NCI-H524 treated with DMSO at 0.1 percent for 48 hours (cell line): ENCODE measurements at places on chromosomes 4 and X.

GRCh38 chr4:187309456-187309855 lies 585.8 kb upstream of the FAT1 start:
- no peak for DNase-seq

GRCh38 chr4:10302096-10302495 lies 155.1 kb downstream of the ZNF518B start:
- DNase-seq = no peak

- no peak for DNase-seq
These were observed 154.6 kb upstream of the MAGEB2 start for GRCh38 chrX:30060718-30061117.

GRCh38 chr4:154583677-154584076 lies 6.9 kb downstream of the FGA start:
- DNase-seq = no peak

DNA sequence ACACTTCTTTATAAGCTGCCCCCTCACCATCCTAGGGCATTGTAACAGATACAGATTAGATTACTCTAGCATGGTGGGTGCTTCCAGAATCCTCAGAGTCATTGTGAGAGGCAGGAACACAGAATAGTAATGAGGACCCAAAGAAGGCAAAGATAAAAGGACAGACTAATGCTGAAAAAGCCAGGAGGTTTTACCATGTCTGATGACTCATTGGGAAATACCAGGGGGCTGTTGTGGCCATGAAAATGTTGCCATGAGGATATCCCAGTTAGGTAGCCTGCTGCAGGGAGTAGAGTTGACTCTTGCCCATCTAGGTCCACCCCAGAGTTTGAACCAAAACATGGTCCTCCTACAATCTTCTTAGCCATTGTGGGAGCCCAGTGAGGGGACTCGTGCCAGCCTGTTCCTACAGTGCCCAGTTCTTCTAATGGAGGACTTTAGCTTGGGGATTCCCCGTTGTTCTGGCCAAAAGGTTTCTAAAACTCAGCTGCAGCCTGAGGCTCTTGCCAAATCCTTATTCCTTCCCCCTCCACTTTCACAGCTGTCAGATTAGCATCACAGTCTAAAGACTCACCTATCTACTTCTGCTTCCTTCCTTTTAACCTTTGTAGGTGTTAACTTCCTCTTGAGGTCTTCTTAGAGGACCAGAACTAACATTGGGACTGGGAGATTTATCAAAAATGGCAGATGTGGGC lies 586.0 kb upstream of the AADAT start:
- no peak for DNase-seq

GRCh38 chr4:108010167-108010566 lies 20.5 kb downstream of the HADH start:
- DNase-seq = no peak

- DNase-seq = no peak
These were observed 105.5 kb downstream of the HDAC8 start for GRCh38 chrX:72467135-72467534.

DNA sequence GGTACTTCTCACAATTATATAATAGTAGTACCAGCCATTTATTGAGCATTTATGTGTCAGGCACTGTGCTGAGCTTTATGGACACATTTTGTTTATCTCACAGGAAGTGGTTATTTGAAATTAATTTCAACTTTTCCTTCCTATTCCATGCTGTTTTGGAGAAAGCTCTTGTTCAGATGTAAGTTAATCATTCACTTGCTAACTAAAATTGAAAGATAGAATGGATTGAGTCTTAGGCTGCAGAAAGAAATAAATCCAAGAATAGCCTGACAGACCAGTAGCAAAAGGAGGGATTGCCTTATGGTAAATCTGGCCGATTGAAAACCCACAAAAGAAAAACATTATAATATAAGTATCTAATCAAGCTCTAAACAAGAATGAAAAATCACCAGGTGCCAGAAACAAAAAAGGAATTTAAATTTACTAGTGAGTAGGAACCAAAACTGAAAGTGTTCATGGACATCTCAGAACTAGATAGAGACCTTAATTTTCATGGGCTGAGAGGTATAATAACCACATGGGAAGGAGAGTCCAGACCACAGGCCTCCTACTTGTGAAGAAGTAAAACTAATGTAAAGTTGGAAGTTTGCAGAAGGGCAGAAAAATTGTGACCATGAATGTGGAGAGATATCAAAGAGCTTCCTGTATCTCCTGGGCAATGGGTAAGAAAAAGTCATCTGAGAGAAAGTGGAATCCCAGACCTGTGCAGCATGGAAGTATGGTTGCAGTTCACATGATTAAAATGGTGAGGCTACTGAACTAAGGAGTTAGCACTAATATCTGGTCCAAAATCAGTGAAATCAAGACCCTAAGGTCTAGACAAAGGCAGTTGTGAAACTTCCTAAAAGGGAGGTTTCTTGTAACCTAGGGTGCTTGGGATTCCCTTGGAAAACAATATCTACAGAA lies 38.0 kb downstream of the RADX start:
- no peak for DNase-seq

DNA sequence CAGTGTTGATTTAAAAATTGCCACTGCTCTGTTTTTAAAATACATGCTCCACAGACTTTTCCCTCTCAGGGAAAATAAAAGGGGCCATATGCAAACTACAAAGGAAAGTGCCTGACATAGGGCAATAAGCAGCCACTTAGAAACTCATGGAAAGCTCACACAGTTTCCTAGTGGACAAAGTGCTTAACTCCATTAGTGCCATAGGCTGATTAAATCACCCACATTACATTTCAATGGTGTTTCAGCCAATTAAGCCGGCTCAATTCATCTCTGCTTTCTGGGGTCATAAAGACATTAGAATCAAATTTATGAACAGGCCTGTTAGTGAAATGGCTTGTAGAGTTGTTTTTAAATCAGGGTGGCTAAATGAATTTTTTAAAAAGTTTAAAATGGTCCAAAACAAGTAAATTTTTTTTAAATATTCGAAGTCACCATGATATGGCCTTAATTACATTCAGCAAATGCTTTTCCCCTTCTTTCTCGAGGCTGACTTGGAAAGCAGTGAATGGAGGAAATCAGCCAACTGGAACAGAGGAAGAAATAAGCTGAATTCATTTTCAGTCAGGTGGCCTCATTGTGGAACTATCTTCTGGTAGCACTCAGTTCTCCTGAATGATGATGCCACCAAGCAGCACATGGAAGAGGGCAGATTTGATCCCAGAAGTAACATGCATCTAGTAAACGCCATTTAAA lies 2305.1 kb upstream of the AGA start:
- no peak for DNase-seq

DNA sequence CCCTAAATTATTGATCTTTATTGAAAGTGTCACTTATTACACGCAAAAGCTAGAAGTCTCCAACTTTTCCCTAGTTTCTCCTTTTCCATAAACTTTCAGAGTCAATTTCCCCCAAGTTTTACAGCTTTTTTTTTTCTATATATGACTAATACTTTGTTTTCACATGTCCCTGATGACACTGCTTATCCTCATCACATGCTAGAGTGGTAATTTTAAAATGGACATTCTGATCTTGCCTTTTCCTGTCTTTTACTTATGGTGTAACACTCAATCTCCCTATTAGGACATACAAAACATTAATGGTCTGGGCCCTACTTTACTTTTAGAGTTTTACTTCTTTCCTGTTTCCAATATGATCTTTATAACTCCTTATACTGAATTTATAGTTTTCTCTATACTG lies 112.6 kb downstream of the ANK2 start:
- DNase-seq = no peak

DNA sequence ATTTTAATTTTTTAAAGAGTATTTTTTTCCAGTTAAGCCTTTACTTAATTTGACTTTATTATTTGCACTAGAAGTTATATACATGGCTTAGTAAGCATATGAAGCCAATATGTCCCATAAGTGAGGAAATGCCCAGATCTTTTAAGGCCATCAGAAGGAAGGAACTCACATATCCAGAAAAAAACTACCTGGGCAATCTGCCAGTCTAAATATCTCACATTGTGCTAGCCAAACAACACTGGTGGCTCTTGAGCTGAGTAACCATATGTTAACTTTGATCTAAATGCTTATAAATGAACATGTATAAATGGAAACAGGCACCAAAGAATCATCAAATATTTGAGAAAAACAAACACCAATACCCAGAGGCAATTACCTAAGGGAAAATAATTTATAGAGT lies 138.6 kb upstream of the APOOL start:
- DNase-seq = no peak

DNA sequence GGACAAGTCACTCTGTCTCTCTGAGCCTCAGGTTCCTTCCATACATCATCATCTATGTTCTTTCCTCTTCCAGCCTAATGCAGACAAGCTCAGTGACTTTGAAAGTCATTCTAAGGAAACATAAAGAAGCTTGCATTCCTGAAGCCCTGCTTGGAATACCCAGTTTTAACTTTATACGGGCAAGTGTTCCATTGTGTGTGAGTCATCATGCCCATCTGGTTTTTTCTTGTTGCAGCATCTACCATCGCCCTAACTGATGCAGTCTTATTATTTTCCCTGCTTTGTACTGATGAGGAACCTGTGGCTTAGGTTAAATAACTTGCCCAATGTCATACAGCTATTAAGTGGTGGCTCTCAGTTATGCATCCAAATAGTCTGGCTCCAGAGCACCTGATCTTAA lies 177.9 kb upstream of the RAI2 start:
- DNase-seq = no peak

DNA sequence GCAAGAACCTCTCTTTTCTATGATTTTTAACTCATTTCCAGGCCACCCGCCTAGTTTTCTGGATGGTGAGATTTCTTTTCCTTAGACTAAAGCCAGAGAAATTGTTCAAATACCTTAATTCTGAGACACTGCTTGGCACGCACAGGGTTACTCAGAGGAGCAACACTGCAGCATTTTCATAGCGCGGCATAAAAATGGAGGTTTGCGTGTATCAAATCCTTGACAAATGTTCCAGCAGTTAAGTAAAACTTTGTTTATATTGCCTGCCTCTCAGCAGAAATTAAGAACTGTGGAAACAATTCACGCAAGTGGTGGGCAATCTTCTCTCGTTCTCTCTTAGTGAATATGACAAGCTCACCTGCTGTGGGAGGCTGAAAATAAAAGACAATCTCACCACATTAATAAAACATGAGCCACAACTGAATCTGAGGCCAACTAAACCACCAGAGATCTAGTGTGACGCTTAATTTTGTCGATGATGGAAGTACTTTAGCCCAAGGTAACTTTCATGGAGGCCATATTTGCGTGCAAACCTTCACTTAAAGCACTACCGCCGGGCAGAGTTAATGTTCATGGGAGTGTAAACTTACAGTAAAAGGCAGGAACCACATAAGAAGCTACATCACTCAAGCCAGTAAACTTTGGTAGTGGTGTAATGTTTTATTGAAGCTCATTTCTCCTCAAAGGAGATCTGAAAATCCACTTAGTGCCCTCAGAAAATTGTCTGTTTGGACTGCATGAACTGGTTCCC lies 894.8 kb upstream of the EPHA5 start:
- no peak for DNase-seq

- no peak for DNase-seq
These were observed 55.9 kb upstream of the ALB start for GRCh38 chr4:73348185-73348584.

DNA sequence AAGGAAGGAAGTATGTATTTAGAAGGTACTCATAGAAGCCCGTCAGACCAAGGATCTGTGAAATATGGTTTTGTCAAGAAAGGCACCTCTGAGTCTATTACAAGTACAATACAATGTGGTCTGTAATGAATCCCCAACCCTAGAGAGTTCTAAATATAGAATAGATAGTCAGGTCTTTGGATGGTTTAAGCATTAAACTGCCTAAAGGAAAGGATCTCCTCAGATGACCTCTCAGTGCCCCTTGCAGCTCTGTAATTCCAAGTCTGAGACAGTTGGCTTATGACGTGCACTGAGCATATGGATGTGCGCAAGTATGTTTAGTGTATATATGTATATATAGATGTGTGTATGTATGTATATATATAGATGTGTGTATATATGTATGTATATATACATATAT lies 62.0 kb downstream of the CCSER1 start:
- no peak for DNase-seq

GRCh38 chr4:18077808-18078207 lies 56.3 kb upstream of the LCORL start:
- DNase-seq = no peak

GRCh38 chr4:126435491-126435890 lies 1120.7 kb downstream of the FAT4 start:
- DNase-seq = no peak

- no peak for DNase-seq
These were observed 7.1 kb upstream of the CYTL1 start for GRCh38 chr4:5026371-5026770.

- no peak for DNase-seq
These were observed 10.7 kb downstream of the NAAA start for GRCh38 chr4:75930152-75930551.

DNA sequence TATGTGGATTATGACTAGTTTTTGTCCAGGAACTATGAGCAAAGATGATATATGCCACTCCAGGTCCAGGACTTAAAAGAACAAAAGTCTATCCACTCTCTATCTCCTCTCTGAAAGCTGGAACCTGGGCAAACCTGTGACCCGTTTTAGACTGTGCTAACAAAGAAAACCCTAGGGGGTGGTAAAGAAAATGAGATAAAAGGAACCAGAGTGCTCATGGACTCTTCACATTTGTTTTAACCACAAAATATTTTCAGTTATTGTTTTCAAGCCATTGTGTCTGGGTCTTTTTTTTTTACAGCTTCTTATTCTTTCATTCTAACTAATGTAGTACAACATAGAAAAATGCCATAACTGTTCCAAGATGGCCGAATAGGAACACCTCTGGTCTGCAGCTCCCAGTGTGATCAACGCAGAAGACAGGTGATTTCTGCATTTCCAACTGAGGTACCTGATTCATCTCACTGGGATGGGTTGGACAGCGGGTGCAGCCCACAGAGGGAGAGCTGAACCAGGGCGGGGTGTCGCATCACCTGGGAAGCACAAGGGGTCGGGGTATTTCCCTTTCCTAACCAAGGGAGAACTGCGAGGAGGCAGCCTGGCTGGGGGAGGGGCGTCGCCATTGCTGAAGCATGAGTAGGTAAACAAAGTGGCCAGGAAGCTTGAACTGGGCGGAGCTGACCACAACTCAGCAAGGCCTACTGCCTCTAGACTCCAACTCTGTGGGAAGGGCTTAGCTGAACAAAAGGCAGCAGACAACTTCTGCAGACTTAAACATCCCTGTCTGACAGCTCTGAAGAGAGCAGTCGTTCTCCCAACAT lies 45.1 kb downstream of the CHM start:
- DNase-seq = no peak
